ENCODE measurements at places on chromosomes 5 and 9.

GRCh38 chr5:565782-566440 lies 41.7 kb upstream of the SLC9A3 start:
- no peaks in the 10 kb centered on the region for H3K36me3 ChIP-seq
- peaks cover 38% of the 10 kb centered on the region for H3K27me3 ChIP-seq
- no peak overlapping the region for H3K27ac ChIP-seq
- no peak for DNase-seq

DNA sequence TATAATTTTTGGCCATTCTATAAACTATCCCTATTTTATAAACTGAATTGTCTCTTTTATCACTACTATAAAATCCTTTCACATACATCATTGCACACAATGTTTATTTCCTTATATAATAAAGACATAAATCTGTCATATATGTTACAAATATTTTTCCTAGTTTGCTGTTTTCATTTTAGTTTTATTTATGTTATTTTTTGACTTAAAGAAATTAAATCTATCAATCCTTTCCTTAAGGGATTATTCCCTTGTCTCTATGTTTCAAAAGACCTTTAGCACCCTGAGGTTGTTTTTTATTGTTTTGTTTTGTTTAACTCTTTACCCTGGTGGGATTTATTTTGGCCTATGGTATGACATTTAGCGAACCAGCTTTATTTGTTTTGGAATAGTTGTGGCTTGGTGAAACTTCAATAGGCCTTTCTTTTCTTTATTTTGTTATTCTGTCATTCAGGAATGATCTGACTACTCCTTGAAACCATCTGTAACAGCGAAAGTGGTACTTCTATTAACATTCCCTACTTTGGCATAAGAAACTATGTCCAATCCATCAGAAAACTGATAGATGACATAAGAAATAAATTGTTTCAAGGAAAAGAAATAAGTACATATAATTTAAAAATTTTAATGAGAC lies 125.9 kb downstream of the CEP120 start:
- H3K36me3 ChIP-seq = no peaks in the 10 kb centered on the region
- H3K4me3 ChIP-seq = no peak overlapping the region
- H3K27me3 ChIP-seq = no peaks in the 10 kb centered on the region
- no peak overlapping the region for H3K27ac ChIP-seq

DNA sequence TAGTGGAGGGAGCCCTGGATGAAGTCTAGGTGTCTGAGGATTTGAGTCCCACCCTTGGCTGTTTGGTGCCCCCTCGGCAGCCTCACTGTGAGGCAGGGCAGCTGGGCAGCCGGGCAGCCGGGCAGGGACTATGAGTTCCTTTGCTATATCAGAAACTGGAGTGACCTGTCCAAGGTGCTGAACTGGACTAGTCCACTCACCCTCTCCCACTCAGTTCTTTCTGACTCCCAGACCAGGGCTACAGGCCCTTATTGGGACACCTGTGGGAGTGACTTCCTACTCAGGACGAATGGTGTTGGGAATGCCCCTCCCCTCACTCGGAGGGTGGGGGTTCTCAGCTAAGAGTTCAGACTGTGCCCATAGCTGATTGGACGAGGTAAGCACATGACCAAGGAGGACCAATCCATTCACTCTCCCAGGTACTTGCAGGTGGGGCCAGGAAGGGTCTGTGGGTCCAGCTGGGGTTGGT lies 34.1 kb upstream of the RAPGEF1 start:
- no peak for DNase-seq
- no peaks in the 10 kb centered on the region for H3K4me1 ChIP-seq
- H3K36me3 ChIP-seq = no peaks in the 10 kb centered on the region
- no peak overlapping the region for H3K27ac ChIP-seq

- DNase-seq = peak; percentile 69
- H3K27me3 ChIP-seq = no peaks in the 10 kb centered on the region
- H3K4me1 ChIP-seq = no peaks in the 10 kb centered on the region
- H3K36me3 ChIP-seq = peaks cover 13% of the 10 kb centered on the region
- no peak overlapping the region for H3K4me3 ChIP-seq
- H3K27ac ChIP-seq = no peak overlapping the region
Observed at GRCh38 chr9:96317335-96317980, 15.5 kb upstream of the HSD17B3 start.

- no peaks in the 10 kb centered on the region for H3K27me3 ChIP-seq
- H3K36me3 ChIP-seq = no peaks in the 10 kb centered on the region
- H3K4me3 ChIP-seq = no peak overlapping the region
- DNase-seq = no peak
Observed at GRCh38 chr5:107282061-107282460, 388.7 kb downstream of the EFNA5 start.

DNA sequence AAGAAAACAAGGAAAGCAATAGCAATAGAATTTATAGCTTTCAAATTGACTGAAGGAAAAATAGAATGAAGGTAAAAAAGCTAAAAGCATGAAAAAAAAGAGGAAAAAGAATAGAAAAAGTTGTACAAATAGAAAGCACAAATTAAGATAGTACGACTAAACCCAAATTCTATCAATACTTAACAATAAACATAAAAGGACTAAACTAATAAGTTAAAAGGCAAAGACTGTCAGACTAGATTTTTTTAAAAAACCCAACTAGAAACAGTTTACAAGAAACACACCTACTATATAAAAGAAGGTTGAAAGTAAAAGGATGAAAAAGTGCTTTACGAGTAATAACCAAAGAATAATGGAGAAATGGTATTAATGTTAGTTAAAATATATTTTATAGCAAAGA lies 34.7 kb upstream of the NRARP start:
- H3K4me1 ChIP-seq = no peaks in the 10 kb centered on the region
- H3K27me3 ChIP-seq = no peaks in the 10 kb centered on the region

DNA sequence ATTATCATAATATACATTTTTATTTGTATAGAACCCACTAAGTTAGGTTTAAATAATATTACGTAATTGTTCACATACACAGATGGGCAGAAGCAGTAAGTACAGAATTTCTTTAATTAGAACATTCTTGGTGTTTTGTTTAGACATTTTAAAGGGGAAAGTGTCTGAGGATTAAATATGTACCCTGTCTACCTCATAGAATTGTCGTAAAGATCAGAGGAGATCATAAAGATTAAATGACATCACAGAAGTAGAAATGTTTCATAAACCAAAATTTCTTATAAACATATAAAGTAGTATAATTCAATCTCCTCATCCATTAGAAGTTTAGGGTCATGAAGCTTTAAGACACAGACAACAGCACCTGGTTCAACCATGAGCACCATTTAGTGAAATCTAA lies 20.1 kb downstream of the DEPDC1B start:
- no peaks in the 10 kb centered on the region for H3K27me3 ChIP-seq
- DNase-seq = no peak
- H3K36me3 ChIP-seq = no peaks in the 10 kb centered on the region
- no peak overlapping the region for H3K27ac ChIP-seq
- no peaks in the 10 kb centered on the region for H3K4me1 ChIP-seq

- DNase-seq = no peak
- no peaks in the 10 kb centered on the region for H3K4me1 ChIP-seq
- H3K27ac ChIP-seq = no peak overlapping the region
- H3K27me3 ChIP-seq = no peaks in the 10 kb centered on the region
- H3K4me3 ChIP-seq = no peak overlapping the region
- H3K36me3 ChIP-seq = no peaks in the 10 kb centered on the region
Observed at GRCh38 chr5:73494721-73495120, 3.5 kb upstream of the BTF3 start.

DNA sequence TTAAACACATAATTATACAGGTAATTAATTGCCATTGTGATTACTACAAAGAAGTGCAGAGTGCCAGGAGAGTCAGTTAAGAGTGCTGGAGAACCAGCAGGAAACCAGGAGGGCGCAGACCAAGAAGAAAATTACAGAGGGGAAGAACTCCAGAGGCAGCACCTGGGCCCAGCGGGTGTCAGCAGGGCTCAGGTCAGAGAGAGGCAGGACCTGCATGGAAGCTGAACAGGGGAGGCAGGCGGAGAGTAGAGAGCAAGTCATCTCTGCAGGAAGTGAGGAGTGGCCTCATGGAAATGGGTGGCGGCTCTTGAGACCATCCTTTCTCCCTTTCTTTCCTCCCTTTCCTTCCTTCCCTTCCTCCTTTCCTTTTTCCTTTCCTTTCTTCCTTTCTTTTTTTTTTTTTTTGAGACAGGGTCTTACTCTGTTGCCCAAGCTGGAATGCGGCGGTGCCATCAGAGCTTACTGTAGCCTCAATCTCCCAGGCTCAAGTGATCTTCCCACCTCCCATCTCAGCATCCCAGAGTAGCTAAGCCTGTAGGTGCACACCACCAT lies 4.0 kb upstream of the ZBTB34 start:
- no peak for DNase-seq
- no peak overlapping the region for H3K27ac ChIP-seq
- no peaks in the 10 kb centered on the region for H3K27me3 ChIP-seq
- H3K4me3 ChIP-seq = no peak overlapping the region
- H3K36me3 ChIP-seq = no peaks in the 10 kb centered on the region
- no peaks in the 10 kb centered on the region for H3K4me1 ChIP-seq

GRCh38 chr9:130892477-130893304 lies 3.9 kb downstream of the QRFP start:
- H3K36me3 ChIP-seq = peaks cover 40% of the 10 kb centered on the region
- H3K27me3 ChIP-seq = peaks cover 8% of the 10 kb centered on the region
- no peak overlapping the region for H3K27ac ChIP-seq

DNA sequence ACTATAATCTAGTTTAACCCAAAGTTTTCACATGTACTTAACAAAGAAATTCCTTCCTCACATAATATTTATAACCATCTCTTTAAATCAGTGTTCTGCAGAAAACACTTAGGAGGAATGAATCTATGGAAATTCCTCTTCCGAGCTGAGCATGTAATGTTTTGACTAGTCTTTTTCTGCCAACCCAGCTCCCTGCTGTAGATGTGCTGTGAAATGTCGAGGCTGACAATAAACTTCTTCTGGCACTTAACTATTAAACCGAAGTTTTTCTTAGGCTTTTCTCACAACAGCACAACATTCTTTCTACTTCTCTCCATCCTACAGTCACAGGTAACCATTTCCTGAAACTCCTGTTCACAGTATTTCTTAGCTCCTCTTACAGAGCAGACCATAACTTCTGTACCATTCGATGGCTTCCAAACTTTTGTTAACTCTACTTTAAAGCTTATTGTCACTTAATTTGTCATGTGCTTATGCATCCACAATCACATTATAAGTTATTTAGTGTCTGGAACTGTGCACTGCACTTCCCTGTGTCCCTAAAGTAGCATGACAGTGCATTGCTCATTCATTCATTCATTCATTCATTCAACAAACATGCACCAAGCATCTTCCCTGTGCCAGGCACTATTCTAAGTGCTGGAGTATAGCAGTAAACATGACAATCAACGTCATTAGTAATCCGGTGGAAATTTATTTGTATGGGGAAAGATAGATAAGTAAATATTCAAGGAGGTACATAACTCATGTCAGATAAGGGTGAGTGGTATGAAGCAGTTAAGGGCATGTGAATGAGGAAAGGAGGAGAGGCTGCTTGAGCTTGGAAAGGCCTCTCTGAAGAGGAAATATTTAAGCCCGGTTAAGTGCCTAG lies 54.6 kb downstream of the TSSK1B start:
- H3K36me3 ChIP-seq = no peaks in the 10 kb centered on the region
- no peak overlapping the region for H3K27ac ChIP-seq
- H3K4me3 ChIP-seq = no peak overlapping the region
- DNase-seq = no peak

- H3K36me3 ChIP-seq = no peaks in the 10 kb centered on the region
- peaks cover 46% of the 10 kb centered on the region for H3K4me1 ChIP-seq
- H3K4me3 ChIP-seq = no peak overlapping the region
- DNase-seq = no peak
Observed at GRCh38 chr5:143372187-143372829, 31.2 kb downstream of the NR3C1 start.

GRCh38 chr5:147208134-147208533 lies 26.7 kb upstream of the STK32A start:
- H3K4me1 ChIP-seq = no peaks in the 10 kb centered on the region
- H3K36me3 ChIP-seq = no peaks in the 10 kb centered on the region
- DNase-seq = no peak
- H3K4me3 ChIP-seq = no peak overlapping the region

DNA sequence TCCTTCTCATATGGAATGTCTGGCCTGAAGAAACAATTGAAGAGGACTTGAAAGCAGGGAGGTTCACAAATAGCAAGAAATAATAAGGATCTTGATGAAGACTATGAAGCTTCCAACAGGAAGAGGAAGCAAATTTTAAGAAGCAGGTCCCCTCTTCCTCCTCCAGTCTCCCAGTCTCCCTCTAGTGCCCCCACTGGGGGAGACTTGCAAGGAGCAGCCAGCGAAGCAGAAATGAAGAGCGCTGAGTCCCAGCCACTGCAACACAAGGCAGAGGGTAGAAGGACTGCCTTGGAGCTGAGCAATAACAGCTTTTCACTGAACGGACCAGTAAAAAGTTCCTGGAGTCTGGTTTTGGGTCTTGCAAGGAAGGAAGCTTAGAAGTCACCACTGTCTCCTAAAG lies 32.6 kb upstream of the ACO1 start:
- H3K4me1 ChIP-seq = no peaks in the 10 kb centered on the region
- H3K4me3 ChIP-seq = no peak overlapping the region
- H3K27me3 ChIP-seq = no peaks in the 10 kb centered on the region
- no peak overlapping the region for H3K27ac ChIP-seq

GRCh38 chr5:112388739-112389138 lies 30.3 kb downstream of the EPB41L4A start:
- no peak for DNase-seq
- no peak overlapping the region for H3K27ac ChIP-seq
- no peaks in the 10 kb centered on the region for H3K36me3 ChIP-seq
- no peak overlapping the region for H3K4me3 ChIP-seq
- no peaks in the 10 kb centered on the region for H3K4me1 ChIP-seq
- no peaks in the 10 kb centered on the region for H3K27me3 ChIP-seq

DNA sequence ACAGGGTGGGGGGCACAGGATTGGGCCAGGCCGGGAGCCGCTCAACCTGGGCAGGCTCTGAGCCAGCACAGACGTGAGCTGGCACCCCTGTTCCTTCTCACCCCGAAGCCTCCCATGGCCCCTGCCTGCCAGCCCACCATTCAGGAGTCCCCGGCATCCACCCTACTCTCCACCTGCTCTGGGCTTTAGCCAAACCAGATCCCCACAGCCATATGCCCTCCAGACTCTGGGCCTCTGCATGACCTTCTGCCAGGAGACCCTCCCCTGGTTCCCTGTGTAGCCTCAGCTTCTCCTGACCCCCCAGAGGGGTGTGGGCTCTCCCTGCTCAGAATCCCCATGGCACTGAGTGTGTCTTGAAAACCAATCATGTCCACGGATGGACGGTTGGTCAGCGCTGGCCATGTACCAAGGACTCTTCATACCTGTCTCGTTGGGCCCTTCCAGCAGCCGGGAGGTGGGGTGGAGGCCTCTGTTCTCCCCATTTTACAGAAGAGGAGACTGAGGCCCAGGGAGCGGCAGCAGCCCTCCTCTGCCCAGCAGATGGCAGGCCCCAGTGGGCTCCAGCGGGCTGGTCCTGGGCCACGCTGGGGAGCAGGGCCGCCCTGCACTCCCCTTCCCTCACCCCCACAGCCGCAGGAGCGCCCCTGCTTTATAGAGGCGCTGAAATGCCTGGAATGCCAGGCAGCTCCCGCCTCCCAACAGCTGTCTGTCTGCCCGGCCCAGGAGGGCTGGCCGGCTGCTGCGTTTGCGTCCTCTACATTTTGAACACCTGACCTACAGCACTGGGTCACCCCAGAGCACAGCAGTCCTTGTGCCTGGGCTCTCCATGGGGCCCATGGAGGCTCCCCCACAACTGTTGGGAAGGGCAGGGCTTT lies 3.5 kb upstream of the MYMK start:
- no peak overlapping the region for H3K4me3 ChIP-seq
- DNase-seq = no peak
- no peaks in the 10 kb centered on the region for H3K27me3 ChIP-seq
- H3K27ac ChIP-seq = no peak overlapping the region

GRCh38 chr5:107799306-107799705 lies 128.6 kb upstream of the EFNA5 start:
- H3K36me3 ChIP-seq = no peaks in the 10 kb centered on the region
- no peaks in the 10 kb centered on the region for H3K27me3 ChIP-seq
- no peak overlapping the region for H3K27ac ChIP-seq
- no peaks in the 10 kb centered on the region for H3K4me1 ChIP-seq
- DNase-seq = no peak
- H3K4me3 ChIP-seq = no peak overlapping the region

Data from tibial artery (tissue), 4 donors.